Daoy (cell line): ENCODE measurements at places on chromosomes 3 and 15.

DNA sequence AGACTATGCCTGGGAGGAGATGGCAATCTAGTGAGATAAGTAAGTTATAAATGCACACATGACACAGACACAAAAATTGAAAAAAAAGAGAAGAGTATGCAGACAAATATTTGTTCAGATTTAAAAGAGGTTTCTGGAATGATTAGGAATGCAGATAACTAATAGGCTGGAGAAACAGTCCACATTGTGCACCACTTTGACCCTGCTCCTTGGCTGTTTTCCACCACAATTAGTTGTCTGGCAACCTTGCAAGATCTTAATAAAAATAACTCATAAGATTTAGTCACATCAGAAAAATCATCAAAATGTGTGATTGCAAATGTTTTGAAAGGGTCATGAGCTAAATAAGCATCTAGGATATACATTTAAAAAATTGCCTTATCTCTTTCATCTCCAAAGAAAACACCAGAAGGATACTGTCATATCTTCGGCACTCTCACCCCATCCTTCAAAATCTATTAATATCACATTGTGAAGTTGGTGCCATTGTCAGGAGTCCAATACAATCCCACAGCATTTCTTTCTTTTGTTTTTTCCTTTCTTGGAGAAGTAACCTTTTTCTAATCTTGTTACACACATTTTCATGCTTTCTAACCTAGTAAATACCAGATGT is 153.7 kb upstream of the KCNMB2 start:
- peak; percentile 9 for DNase-seq

GRCh38 chr15:81311752-81312464 is 12.0 kb downstream of the STARD5 start:
- no peak for DNase-seq

- DNase-seq = no peak
Measured at GRCh38 chr3:106386050-106386449, 517.2 kb upstream of the CBLB start.

- DNase-seq = no peak
Measured at GRCh38 chr3:137071104-137071503, 113.3 kb downstream of the IL20RB start.

- DNase-seq = no peak
Measured at GRCh38 chr15:83659417-83659812, 5.5 kb downstream of the ADAMTSL3 start.

GRCh38 chr3:105355408-105356061 is 11.2 kb upstream of the ALCAM start:
- DNase-seq = peak; percentile 80

DNA sequence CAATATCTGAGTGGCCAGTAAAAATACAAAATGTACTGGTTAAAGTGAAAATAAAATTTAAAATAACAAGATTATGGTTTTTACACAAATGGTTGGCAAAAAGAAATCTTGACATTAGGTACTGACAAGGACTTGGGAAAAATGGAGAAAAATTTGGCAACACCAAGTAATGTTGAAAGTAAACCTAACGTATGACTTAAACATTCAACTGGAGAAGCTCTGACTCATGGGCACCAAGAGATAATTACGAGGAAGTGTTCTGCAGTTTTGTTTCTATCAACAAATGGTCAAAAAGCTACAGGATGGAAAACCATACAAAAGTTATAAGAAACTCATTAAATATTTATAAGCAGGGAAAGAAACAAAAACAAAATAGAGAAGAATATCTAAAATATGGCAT is 177.7 kb downstream of the ZNF385D start:
- DNase-seq = no peak

DNA sequence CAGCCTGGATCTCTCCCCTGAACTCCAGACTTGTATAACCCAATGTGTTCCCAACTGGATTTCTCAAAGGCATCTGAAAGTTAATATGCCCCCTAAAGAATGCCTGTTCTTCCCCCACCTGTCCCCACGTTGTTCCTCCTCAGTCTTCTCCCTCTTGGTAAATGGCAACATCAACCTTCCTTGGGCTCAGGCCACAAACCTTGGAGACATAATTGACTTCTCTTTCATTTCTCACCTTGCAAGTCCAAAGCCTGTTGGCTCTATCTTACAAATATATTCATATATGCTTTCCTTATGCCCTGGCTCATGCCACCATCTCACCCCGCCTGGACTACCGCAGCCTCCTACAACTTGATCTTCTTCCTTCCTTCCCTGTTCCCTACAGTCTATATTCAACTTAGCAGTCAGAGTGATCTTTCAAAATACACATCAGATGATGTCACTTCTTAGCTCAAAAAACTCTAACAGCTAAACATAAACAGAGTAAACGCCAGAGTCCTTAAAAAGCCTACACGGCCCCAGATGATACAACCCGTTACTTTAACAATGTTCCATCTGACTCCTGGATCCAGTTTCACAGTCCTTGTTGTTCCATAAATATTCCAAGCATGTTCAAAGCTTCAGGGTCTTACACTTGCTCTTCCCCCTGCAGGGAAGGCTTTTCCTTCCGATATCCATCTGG is 66.2 kb downstream of the ETV5 start:
- no peak for DNase-seq

GRCh38 chr15:90915808-90916440 is 12.8 kb downstream of the MAN2A2 start:
- no peak for DNase-seq

GRCh38 chr3:10848261-10848660 is 32.2 kb downstream of the SLC6A11 start:
- peak; percentile 59 for DNase-seq

- no peak for DNase-seq
Measured at GRCh38 chr3:89360156-89360555, 252.7 kb downstream of the EPHA3 start.

- DNase-seq = no peak
Measured at GRCh38 chr15:50055750-50056157, 63.3 kb downstream of the ATP8B4 start.

DNA sequence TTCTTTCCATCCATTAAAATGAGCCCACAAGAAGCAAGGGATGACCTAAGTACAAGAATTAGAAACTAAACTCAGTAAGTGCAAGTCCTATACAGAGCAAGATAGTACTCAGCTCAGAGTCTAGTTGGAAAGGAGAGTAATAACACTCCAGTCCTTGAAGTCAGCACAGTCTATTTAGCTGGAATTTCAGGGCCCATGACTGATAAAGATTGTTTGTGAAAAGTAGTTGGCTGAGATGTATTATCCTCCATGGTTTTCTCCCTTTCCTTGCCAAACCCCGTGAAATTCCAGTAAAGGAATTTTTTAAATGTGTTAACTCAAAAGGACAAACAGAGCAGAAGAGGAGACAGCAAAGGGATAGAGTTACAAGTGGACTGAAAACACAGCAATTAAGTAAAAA is 127.2 kb upstream of the STT3B start:
- no peak for DNase-seq

- peak; percentile 55 for DNase-seq
Measured at GRCh38 chr15:29570121-29570947, 251.9 kb downstream of the TJP1 start.

DNA sequence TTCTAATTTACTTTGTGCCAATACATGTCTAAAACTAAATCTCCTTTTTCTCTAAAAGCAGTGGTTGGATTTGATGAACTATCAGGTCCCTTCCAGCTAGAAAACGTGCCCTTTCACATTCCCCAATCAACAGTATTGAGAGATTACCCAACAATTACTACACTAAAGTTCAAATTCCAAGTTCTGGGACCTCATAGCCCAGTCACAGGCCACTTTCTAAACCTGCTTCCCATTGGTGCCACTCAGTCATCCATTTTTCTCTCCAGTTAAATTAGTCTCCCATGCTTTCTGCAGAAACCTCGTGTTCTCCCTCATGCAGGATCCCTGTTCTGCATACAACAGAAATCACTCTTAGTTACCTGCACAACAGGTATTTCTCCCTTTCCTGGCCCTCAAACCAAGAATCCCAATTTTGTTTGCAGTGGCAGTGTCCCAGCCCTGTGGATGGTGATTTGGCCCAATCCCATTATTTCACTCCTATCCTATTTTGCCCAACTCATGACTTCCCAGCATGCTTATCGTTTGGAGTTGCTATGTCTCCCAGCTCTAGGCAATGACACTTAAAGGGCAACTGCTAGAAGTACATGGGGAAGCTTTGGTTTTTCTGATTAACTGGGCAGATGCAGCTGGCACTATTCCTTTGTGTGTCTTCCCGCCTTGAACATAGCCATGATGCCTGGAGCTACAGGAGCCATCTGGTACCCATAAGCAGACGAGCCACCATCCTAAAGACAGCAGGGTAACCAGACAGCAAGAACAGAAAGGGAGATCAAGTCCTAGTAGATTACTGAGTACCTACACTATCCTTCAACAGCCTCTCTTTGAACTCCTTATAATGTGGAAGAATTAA is 224.2 kb downstream of the MINAR1 start:
- DNase-seq = no peak

DNA sequence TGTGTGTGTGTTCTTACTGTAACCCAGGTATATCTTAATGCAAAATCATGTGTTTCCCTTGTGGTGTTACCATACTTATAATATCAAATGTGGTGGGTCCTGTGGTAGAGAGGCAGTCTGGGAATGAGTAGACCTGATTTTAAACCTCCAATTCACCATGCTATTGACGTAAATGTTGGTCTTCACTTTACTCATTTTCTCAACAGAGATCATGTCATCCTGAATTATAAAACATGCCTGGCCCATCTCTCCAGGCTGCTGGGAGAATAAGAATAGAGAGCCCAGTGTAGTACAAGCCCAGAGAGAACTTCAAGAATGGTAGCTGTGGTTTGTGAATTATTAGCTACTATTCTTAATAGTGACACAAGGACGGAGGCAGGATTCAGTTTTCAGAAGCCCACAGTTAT is 88.1 kb downstream of the MBNL1 start:
- DNase-seq = no peak

- no peak for DNase-seq
Measured at GRCh38 chr3:195116407-195117185, 154.4 kb downstream of the XXYLT1 start.

DNA sequence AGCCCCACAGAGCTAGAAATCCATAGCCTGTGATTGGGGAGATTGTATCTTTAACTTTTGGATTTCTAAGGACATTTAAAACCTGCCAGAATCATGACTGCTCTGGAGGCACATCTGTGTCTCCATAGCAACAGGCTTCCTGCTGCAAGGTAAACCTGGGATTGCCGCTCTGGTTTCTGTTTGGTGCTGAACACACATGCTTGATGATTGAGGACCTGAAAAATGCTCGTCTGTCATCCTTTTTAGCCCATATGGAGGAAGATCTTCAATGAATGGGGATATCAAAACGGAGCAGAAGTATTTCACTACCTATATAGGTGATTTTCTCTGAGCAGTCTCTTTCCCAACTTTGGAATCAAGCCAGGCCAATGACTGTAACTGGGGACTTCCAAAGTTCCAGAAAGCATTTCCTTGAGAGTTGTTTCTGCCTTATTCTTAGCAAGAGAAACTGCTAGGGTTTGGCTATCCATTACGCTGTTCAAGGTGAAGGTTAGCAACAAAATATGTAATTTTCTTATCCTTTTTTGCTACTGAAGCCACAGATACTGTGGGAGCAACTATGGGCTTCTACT is 96.5 kb upstream of the TNIK start:
- DNase-seq = peak; percentile 25

DNA sequence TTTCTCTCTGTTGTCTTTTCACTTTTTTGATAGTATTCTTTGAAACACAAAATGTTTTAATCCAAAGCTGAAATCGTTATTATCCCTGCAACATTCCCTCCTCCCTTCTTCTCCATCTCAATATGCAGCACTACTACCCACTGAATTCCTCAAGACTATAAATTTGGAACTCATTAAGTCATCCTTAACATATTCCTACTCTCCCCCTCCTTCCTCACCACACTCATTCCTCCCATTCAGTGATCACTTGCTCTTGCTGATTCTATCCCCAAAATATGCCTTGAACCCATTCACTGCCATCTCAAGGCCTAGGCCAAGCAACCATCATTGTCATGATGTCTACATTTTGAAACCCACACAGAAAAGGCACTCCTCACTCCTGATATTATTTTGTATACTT is 2.4 kb upstream of the PIK3R4 start:
- DNase-seq = no peak

- no peak for DNase-seq
Measured at GRCh38 chr3:156527060-156527459, 27.9 kb downstream of the SSR3 start.

- DNase-seq = peak; percentile 89
Measured at GRCh38 chr3:14410503-14411165, 8.2 kb downstream of the SLC6A6 start.

DNA sequence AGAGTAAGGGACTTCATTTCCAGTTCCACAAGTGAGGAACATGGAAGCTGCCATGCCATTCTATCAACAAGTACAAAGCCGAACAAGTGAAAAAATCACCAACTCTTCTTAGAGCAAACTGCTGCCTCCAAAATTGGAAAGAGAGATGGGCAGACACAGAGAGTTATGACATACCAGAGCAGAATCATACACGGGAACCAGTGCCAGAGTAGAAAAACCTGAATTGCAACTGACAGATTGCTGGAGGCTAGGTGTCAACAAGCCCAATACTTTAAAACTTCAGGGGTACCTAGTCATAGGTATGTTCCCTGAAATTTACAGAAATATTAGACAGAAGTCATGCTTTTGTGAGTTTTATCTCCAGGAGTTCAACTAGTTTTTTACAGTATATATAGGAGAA is 62.0 kb downstream of the TTBK2 start:
- DNase-seq = no peak

- DNase-seq = no peak
Measured at GRCh38 chr3:45317710-45318109, 70.7 kb upstream of the LARS2 start.

GRCh38 chr15:40695469-40695890 is 506 bp downstream of the RAD51 start:
- DNase-seq = no peak

- no peak for DNase-seq
Measured at GRCh38 chr3:101204246-101204645, 116.1 kb downstream of the IMPG2 start.

DNA sequence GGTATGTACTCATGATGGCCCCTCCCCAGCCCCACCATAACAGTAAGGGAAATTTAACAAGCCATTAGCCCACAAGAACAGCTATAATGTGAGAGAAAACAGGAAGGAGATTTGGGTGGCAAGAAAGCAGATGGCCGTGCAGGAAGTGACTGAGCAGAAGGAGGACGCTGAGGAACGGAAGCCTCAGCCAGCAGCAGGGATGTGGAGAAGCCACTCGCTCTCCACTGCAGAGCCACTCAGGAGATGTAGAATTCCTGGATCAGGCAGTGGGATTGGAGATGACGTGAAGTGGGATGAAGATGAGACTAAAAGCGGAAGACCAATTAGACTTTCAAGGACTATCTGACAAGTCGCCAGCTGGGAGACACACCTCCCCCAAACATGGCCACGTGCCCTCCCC is 31.2 kb downstream of the PRR23E start:
- DNase-seq = no peak

- peak; percentile 91 for DNase-seq
Measured at GRCh38 chr3:14472471-14473351, 67.4 kb downstream of the GRIP2 start.

DNA sequence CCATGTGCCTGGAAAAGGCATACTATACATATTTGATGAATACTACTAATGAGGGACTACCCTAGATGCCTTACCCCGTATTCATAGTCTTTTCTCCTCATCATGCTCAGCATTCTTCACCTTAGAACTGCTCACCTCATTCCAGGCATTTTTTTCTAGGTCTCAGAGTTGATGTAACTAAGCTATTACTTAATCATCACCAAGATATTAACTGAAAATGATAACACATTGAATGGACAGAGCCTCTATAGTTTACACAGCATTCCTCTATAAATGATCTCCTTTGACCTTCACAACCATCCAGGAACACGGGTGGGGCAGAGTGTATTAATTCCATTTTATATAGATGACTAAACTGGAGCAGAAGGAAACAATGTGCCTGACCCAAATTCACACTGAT is 174.1 kb upstream of the DPH6 start:
- DNase-seq = no peak
